Stimulated activated CD4-positive, alpha-beta T cell treated with anti-CD3 and anti-CD28 coated beads, Interleukin-1b, Interleukin-23, amount 100 ng/mL, for 1 hour (primary cell): ENCODE measurements at places on chromosomes 6 and 20.

GRCh38 chr6:1387876-1388629 is 1.3 kb upstream of the FOXF2 start:
- no peak for DNase-seq

GRCh38 chr6:50714487-50715379 is 1.4 kb downstream of the TFAP2D start:
- no peak for DNase-seq

DNA sequence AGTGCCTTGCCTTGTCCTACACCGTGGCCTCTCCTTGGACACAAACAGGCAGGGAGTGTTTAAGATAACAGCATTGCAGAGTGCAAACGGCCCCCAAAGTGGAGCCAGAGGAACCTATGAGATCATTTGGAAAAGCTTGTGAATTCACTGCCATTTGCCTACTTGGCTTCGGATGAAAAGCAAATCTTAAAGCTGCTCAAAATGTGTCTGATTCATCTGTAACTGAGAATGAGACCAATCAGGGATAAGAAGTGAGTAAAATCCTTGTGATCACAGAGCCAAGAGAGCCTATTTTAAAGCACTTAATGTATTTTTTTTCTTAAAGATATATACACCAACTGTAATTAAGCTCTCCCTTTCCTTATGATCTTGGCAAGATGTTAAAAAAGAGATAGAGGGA is 65.7 kb upstream of the BACH2 start:
- DNase-seq: no peak

GRCh38 chr6:150787429-150787828 is 78.1 kb upstream of the MTHFD1L start:
- no peak for DNase-seq

DNA sequence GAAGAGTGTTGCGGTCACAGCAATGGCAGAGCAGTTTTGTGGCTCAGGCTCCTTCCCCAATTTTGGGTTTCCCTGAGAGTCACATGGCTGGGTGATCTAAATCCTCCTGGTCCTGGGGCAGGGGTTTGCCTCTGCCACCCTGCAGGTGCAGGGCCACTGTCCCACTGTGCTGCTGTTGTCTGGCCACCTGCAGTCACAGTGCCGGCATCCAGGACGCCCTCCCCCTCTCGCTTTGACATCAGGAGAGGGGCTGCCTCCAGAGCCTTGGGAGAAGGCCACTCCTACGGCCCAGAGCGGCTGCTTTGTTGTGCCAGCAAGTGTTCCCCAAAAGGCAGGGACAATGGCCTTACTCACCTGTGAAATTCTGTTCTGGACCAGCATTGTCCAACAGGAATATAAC is 449.0 kb downstream of the QKI start:
- DNase-seq: no peak

DNA sequence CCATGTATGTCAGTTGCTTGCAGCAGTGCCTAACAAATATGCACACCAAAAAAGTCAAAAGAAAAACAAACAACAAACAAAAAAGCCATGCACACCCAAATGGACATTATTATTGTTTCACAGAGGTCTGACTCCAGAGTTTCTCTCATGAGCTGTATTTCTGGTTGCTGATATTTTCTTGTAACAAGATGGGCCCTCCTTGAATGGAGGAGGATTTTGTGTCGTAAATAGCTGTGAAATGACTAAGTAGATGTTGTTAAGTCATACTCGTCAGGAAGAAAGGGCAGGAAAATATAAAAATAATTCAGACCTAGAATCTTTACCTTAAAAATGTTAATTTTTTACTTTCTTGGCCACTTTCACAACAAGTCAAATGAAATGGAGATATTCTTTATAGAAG is 96.0 kb downstream of the PLEKHG1 start:
- no peak for DNase-seq

DNA sequence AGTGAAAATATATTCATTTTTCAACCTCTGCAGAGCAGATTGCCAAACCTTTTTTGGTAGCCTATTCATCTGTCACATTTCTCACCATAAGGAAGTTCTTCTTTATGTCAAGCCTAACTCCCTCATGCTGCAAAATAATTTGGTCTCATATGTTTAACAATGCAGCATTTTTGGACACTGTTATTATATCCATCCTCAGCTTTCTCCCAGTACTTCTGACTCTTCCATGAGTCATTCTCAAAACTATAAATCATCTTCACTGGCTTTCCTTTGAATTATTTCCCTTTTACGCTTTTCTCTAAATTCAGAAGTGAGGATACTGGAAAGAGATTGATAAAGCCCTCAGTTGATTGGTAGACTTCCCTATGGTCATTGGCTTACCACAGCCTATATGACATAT is 192.2 kb downstream of the TPBG start:
- no peak for DNase-seq

DNA sequence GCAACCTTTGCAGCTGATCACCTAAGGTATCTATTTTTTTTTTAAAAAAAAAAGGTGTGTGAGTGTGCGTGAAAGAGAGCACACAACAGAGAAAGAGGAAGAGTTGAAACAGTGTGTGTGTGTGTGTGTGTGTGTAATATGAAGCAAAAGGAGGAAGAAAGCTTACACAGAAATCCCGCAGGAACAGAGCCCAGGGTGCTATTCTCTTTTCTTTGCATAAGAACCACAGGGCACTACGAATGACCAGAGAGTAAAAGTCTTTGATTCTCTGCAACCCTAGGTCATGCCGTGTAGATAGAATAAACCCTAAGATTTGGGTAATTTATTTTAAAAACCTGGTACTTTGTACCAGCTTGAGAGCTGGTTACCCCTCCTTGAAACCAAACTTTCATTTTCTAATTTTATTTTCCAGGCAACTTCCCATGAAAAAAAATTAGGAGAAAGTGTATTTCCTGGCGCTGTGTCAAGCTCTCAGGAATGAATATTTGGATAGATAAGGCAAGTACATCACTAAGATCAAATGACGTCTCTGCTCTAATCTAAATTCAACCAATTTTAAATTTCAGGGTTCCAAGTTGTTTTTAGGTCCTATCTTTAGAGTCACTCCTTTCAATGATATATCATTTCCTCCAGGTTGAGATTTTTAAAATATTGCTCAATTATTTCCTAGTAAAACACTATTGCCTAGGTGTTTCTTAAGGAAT is 47.9 kb upstream of the ID4 start:
- DNase-seq: no peak

DNA sequence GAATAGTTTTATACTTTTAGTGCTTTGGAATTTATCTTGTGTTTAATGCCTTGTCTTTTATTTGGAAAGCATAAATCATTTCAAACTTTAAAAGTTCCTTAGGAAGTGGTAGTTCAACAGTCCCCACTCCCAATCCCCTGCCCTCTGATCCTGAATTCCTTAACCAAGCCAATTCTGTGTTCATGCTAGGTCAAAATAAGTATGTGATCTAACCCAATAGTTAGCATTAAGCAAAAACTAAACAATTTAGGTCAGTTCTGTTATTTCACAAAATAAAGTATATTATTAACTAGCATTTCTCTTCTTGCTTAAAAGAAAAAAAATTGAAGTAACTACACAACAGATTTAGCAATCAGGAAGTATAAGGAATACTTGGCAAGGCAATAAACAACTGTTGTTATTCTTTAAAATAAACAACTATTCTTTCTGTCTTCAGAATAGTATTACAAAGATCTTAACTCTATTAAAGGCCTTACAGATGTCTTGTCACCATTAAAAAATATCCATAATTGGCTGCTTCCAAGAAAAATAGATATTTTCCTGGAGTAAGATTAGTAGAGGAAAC is 37.0 kb downstream of the AKIRIN2 start:
- no peak for DNase-seq

DNA sequence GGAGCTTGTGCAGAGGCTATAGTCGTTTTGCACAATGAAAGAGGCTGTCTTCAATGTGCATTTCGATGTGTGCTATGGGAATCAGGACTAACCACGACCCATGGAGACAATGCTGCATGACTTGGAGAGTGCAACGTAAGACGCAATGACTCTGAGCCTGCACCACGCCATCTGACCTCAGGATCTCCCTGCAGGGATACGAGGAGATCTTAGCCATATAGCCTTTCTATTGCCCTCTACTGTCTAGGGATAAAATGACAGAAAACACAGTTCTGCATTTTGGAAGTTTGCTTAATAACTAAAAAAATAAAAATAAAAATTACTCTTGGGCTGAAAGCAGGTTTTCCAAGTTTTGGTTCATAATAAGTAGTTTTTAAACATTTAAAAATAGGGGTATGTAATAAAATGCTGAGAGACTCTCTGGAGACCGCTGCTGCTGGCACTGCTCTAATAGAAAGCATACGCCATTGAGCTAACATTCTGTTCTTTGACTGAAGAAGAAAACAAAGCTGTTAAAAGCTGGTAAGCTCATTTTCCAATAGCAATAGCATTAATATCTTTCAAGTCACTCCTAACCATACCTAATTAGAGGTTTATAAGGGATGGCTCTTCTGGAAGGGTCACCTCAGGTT is 87.2 kb downstream of the PDE7B start:
- DNase-seq: no peak

GRCh38 chr6:2714111-2714895 is 36.4 kb downstream of the MYLK4 start:
- no peak for DNase-seq

DNA sequence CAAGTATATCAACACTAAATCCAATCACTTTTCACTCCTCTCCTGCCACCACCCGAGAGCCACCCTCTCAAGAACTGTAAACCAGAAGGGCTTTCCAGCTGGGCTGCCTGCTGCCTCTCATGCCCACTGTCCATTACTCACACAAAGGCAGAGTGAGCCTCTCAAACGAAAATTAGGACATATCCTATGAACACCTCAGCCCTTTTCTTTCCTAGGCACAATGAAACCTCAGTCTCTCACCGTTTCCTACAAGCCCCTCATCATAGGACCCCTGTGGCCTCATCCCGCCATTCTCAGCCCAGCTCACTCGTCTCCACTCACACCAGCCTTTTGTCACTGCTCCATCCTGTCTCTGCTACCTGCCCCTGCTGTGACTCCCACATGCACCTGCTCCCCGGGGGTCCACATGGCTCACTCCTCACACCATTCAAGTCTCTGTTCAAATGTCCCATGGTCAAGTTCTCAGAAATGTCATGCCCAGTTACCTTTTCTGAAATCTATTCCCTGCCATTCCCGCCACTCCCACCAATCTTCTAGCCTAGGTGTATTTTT is 7.4 kb downstream of the HLA-F start:
- DNase-seq: no peak

GRCh38 chr6:129567374-129567773 is 142.6 kb downstream of the ARHGAP18 start:
- no peak for DNase-seq

GRCh38 chr6:116545651-116546050 is at the start of gene TRAPPC3L:
Gene TRAPPC3L (minus strand): TSS chr6:116545684. CDS start chr6:116545514, 170 bp downstream.
- no peak for DNase-seq

DNA sequence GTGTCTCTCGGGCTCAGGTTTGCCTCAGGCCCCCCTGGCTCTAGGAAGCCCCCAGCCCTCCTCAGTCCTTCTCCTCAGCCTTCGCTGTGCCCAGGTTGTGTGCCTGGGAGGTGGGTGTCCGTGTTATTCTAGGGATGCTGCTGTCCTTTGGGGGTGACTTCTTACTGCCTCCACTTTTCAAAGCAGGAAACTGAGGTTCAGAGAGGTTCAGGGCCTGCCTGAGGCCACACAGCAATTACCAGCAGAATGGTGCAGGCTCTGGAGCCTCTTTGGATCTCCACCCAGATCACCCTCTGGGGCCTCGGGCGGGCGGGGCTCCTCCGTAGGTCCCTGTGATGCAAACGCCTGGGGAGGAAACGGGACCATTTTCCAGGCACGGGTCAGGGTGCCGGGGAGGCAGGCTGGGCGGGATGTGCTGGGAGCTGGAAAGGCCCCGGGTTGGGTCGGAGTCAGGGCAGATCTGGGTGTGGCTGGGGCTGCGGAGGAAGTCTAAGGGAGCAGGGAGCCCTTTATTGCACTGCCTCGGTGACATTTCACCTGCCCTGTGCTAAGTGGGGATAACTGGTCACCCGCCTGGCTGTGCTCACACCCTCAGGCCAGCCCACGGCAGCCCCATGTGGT is 23.2 kb downstream of the GATA5 start:
- DNase-seq: no peak

- no peak for DNase-seq
These were observed 150.0 kb upstream of the CST7 start for GRCh38 chr20:24798930-24799705.

DNA sequence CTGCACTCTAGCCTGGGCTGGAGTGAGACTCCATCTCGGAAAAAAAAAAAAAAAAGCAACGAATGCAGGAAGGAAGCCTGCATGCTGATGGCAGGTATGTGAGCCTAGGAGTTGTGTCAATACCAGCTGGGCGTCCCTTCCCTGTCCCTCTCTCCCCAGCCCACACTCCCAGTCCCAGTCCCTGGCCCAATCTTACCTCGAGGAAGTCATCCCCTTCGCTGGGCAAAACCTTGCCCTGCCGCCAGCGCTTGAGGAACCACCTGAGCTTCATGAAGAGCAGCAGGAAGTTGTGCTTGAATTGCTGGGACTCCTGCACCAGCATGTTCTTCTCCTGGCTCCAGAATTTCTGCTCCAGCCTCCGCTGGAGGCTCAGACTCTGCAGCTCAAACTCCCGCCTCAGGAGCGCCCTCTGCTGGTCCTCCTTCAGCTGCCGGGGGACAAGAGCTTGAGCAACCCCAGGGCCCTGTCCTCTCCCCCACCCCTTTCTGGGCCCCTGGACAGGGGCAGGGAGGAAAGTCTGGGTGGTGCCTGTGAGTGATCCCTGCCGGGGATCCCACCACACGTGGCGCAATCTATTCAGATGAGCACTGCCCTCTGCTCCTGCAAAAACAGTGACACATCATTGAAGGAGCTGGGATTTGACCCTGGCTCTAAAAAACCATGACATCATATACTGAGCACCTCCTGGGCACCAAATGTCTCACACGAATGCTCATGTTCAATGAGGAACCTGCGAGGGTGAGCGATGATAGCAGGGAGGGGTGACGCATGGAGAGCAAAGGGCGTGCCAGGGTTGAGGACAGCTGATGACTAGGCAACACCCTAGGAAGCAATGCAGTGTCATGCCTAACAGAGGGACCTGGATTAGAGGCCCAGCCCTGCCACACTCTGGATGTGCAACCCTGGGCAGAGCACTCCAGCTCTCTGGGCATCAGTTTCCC is 35.0 kb upstream of the DSN1 start:
- peak; percentile 50 for DNase-seq

DNA sequence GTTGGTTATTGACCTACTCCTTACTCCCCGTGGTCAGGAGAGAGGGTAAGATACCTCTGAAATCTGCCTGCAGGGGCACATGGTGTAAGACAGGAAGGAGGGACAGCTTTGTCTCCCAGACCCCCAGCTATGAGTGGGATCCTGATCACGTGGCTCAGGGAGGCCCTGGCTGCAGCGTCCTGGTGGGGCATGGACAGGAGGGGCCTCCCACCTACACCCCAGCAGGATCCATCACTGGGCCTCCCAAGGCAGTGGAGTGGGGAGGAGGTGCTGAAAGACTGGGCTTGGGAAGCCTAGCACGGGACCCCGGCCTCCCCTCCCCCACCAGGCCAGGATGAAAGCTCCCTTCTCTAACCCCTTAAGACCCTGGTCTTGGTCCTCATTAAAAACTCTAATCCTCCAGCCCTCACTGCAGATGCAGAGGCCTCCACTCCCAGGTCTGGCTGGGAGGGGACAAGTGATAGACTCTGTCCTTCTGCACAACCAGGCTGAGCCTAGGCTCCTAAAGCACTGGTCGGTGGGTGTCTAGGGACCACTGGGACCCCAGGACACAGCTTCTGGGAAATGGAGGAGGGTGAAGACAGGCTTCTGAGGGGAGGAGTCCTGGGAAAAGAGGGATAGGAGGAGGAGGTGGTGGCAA is 29.6 kb upstream of the VEGFA start:
- no peak for DNase-seq
